ENCODE measurements at places on chromosomes 2 and 18.

DNA sequence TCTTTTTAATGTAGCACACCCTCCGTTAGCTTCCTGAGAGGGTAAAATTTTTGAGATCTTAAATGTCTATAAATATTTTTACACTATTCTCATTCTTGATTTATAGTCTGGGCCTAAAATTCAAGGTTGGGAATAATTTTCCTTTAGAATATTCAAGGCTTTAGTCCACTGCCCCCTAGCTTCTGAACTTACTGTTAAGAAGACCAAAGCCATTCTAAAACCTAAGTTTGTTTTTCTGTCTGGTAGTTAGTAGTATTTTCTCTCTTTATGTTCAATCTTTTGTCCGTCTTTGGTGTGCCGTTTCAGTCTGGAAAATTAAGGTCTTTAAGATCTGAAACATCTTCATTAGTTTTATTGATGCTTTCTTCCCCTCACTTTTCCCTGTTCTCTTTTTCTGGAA is 14.5 kb downstream of the OSBPL6 start:
- H3K4me1 ChIP-seq, result peaks cover 75% of the 10 kb centered on the region
- no peak overlapping the region for H3K4me3 ChIP-seq
- no peak for DNase-seq
- no peak overlapping the region for H3K27ac ChIP-seq

- H3K4me1 ChIP-seq, result peaks cover 9% of the 10 kb centered on the region
- DNase-seq, result no peak
- H3K27me3 ChIP-seq, result no peaks in the 10 kb centered on the region
- H3K4me3 ChIP-seq, result no peak overlapping the region
- H3K27ac ChIP-seq, result no peak overlapping the region
These were observed 219.4 kb downstream of the HNMT start for GRCh38 chr2:138183705-138184104.

- H3K4me1 ChIP-seq, result no peaks in the 10 kb centered on the region
- DNase-seq, result no peak
- H3K27ac ChIP-seq, result no peak overlapping the region
These were observed 55.5 kb downstream of the DPP4 start for GRCh38 chr2:162018530-162018929.

DNA sequence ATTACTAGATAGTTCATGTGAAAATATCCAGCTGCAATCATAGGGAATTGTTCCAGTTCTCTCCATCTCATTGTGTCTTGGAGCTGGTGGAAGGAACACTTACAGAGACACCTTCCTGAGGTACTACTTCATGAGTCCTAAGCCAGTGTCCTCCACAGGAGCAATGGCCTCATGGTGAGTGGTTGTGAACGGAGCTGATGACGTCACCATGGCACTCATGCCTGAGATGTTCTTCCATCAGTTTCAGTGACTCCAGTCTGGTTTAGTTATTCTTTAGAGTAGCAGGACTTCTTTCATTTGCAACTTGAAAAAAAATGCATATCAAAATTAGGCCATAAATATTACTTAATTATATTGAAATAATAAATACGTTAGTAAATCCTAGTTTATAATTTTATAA is 418.6 kb downstream of the ZNF521 start:
- H3K36me3 ChIP-seq, result no peaks in the 10 kb centered on the region
- peaks cover 58% of the 10 kb centered on the region for H3K4me1 ChIP-seq
- no peak overlapping the region for H3K27ac ChIP-seq
- H3K4me3 ChIP-seq, result no peak overlapping the region
- DNase-seq, result no peak
- no peaks in the 10 kb centered on the region for H3K27me3 ChIP-seq

- H3K27me3 ChIP-seq, result no peaks in the 10 kb centered on the region
- no peaks in the 10 kb centered on the region for H3K36me3 ChIP-seq
These were observed 97.4 kb upstream of the DNAJC10 start for GRCh38 chr2:182618672-182619079.

Data from nephron progenitor cell (in vitro differentiated cells).